Activated naive CD4-positive, alpha-beta T cell treated with anti-CD3 and anti-CD28 coated beads, Interleukin-2, amount 10 ng/mL, durations not matched to agents 7 days and 5 days (primary cell): ENCODE measurements at places on chromosomes 5 and 9.

- no peak for DNase-seq
These were observed 89.9 kb downstream of the PAM start for GRCh38 chr5:102845041-102845440.

- no peak for DNase-seq
These were observed 54.5 kb downstream of the DOCK8 start for GRCh38 chr9:269081-269711.

DNA sequence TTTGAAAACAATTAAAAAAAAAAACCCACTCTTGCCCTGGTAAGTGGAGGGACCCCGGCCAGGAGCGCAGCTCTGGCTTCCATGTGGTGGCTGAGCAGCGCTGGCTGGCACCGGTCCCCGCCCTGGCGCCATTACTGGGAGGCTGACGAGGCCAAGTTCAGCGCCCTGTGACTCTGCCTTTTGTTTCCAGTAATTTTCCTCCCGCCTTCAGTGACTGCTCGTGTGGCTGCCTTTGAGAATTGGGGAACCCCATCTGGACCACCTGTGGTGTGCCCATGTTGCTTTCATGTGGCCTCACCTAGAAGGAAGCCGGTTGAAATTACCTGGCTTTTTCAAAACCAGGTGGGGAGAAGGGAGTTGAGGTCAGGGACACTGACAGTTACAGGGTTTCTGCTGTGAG lies 136.1 kb downstream of the GAPVD1 start:
- no peak for DNase-seq

DNA sequence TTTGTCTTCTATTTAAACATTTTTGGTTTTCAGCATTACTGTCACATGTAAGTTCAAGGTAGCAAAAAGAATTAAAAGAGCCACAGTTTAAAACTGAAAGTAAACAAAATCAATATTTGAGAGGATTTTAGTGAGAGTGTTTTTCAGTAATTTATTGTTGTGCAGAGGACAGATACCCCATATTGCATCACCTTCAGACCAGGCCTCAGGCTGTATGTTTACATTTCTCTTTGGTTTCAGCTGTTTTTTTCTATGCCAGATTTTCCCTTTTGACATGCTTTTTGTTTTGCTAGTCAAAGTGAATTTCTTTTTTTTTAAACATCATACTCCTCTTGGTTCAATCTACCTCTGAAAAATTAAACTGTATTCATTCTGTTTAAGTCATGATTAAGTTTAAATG lies 47.2 kb downstream of the MAST4 start:
- DNase-seq: no peak

DNA sequence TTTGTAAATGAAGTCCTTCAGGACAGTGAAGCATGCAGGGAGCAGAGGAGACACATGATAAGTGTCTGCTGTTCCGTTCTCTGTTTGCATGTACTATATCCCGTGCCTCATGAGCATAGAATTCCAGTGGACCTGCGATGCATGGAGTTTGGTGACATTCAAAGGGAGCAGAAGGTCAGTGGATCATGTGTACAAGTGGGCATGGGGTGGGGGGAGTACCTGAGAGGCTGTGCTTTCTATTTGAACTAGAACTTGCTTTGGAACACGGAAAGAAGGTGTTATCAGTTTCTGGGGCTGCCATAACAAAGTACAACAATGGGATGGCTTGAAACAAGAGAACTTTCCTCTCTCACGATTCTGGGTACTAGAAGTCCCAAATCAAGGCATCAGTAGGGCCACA lies 5.1 kb upstream of the CCNJL start:
- no peak for DNase-seq

GRCh38 chr5:96796434-96796833 lies 11.3 kb downstream of the ERAP1 start:
- no peak for DNase-seq

- no peak for DNase-seq
These were observed 31.1 kb downstream of the MEGF9 start for GRCh38 chr9:120683150-120683549.

GRCh38 chr5:102638316-102638715 lies 116.8 kb upstream of the PAM start:
- DNase-seq: no peak

DNA sequence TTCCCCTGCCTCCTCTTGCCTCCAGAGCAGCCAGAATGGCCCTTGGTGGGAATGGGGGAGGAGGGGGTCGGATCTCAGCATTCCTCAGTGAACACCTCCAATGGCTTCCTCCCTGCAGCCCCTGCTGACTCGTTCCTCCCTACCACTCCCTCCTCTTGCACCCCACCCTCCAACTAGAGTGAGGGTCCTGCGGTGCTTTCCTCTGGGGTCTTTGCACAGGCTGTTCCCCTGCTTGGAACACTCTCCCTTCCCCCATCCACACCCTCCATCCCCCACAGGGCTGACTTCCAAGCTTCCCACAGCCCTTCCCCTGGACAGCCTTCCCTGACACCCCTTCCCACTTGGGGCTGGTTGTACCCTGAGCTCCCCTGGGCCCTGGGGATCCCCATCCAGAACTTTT lies 70.4 kb upstream of the NEK6 start:
- DNase-seq: no peak

- DNase-seq: peak; percentile 38
These were observed 58.5 kb downstream of the MLANA start for GRCh38 chr9:5949103-5949699.

- DNase-seq: no peak
These were observed 95.2 kb downstream of the APTX start for GRCh38 chr9:32906213-32906612.

GRCh38 chr5:93746406-93747056 lies 5.1 kb upstream of the POU5F2 start:
- DNase-seq: no peak

- no peak for DNase-seq
These were observed 61.5 kb downstream of the UBE2QL1 start for GRCh38 chr5:6510132-6510531.

DNA sequence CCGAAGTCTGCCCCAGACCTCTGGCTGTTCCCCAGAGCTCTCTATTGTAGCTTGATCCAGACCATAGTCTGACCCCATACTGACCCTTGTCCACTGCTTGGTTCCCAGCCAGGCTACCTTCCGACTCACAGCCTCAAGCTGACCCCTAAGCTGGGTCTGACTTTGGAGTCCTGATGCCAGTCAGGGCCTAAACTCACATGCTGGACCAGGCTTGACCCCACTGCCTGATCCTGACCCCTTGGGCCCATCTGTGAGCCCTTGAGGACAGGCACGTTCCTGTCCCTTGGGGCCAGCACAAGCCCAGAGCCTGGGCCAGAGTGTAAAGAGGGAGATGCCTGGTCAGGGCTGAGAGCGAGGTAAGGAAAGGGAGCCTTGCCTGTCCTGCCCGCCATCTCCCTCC lies 32.7 kb upstream of the ENHO start:
- DNase-seq: no peak

GRCh38 chr5:177545487-177546257 lies 8.7 kb downstream of the FAM193B start:
- no peak for DNase-seq

DNA sequence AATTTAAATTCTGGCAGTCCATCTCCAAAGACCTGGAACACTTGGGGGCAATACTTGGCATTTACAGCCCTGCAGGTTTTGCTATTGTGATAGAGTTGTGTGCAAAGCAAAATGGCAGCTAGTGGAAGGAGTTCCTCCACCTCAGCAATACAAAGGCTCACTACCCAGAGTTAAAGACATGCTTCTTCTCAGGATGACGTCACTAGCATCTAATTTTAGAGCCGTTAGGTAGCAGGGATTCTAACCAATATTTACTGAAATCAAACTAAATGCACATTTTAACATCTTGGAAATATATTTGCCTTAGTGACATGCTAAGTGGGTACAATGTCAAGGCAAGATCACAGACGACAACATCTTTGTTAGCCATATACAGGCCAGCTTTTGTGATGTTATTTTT lies 261.6 kb downstream of the MAN2A1 start:
- no peak for DNase-seq

- DNase-seq: no peak
These were observed 45.9 kb downstream of the SNX30 start for GRCh38 chr9:112796485-112796884.

DNA sequence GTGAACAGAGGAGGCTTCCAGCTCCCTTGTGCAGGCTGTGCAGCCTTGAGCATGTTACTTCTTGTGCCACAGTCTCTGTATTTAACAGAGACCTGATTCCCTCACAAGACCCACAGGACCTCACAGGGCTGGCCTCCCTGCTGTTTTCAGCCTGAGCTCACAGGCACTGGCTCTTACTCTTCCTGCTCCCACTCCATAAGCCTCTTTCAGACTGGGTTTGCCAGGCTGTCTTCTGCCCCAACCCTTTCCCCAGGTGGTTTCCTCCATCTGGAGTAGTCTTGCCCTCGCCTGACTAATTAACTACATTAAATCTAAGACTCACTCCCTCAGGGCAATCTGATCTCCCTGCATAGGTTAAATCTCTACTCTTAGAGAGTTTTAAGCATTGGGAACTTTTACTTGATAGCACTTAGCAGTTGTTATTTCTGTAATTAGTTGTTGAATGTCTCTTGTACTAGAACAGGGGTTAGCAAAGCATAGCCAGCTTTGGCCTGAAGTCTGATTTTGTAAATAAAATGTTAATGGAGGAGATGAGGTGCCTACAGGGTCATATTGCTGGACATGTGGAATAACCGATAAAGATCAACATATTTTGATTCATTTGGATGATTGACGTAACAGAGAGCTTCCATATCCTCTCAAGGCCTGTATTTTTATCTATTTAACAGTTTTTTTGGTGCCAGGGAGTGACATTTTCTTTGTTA lies 28.6 kb upstream of the SPATA31E1 start:
- no peak for DNase-seq

- no peak for DNase-seq
These were observed 40.1 kb downstream of the PFDN1 start for GRCh38 chr5:140262839-140263238.

- no peak for DNase-seq
These were observed 313.9 kb downstream of the HTR1A start for GRCh38 chr5:63648376-63648775.

DNA sequence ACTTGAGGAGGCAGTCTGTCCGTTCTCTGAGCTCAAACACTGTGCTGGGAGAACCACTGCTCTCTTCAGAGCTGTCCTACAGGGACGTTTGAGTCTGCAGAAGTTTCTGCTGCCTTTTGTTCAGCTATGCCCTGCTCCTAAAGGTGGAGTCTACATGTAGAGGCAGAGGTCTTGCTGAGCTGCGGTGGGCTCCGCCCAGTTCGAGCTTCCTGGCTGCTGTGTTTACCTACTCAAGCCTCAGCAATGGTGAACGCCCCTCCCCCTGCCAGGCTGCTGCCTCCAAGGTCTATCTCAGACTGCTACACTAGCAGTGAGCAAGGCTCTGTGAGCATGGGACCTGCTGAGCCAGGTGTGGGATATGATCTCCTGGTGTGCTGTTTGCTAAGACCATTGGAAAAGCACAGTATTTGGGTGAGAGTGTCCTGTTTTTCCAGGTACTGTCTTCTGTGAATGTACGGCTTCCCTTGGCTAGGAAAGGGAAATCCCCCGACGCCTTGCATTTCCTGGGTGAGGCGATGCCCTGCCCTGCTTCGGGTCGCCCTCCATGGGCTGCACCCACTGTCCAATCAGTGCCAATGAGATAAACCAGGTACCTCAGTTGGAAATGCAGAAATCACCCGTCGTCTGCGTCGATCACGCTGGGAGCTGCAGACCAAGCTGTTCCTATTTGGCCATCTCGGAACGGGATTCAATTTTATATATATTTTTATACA lies 58.5 kb downstream of the CNTRL start:
- peak; percentile 94 for DNase-seq

DNA sequence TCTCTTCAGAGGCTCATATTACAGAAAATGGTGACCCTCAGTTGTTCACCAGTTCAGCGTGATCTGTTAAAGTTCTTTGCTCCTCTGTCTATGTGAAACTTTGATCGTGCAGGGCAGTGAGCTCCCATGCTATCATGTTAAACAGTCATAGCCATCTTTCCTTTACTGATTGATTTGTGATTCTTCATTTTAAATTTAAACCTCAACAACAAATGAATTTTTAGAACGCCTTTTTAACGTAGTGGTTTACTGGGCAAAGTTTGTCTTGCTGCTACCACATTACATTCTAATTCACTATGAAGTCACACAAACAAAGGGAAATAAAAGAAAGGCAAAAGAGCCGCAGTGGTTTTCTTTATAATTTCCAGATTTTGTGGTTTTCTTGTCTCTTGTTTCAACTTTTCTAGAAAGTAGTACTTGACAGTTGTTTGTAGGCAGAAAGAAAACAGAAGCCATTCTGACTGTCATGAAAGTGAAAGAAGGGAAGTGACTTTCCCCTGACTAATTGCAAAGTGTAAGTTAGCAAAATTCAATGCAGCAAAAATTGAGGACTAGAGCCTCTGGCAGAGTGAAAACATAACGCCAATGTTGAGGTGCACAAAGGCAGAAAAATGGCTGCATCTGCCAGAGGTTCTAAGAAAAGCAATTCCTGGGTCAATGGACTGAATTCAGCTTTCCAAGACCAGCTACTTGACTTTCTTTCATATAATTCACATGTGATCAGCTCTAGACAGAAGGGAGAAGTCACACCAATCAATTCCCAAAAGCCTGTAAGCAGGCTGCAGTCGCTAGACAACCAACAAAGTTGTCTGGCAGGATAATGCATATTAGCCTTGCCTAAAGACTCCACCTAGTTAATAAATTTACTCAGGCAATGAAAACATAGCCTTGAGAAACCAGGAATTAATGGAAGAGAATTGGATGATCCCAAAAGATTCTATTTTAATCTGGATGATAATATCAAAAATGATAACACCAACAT lies 7.1 kb upstream of the IFNA6 start:
- peak; percentile 26 for DNase-seq

GRCh38 chr5:58828258-58828657 lies 245.4 kb downstream of the RAB3C start:
- DNase-seq: no peak

DNA sequence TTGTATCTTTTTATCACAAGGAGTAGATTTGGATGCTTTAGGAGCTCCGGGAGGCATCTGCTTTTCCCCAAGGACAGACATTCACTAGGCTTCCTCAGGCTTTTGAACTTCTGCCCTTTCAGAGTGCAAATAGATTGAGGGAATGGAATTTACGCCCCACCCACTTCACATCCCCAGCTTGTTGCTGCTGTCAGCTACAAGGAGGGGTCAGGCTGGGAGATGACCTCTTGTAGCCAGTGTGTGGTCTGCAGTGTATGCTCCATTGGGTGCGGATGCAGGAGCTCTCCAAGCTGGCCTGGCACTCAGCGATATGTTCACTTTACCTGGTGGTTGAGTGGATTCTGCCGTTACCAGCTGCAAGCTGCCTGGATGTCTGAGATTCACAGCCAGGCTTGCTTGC lies 6.4 kb downstream of the TNFSF15 start:
- no peak for DNase-seq

GRCh38 chr5:142783601-142784341 lies 13.6 kb downstream of the ARHGAP26 start:
- peak; percentile 41 for DNase-seq
